ENCODE measurements at places on chromosomes 2 and 18. TPM values are rescaled to one million over a fixed set of nuclear protein-coding genes. Genes with fewer than 3 reads are reported as not detected.

- peak; percentile 95 for DNase-seq
Measured at GRCh38 chr2:19488009-19488691, 129.7 kb upstream of the OSR1 start.

DNA sequence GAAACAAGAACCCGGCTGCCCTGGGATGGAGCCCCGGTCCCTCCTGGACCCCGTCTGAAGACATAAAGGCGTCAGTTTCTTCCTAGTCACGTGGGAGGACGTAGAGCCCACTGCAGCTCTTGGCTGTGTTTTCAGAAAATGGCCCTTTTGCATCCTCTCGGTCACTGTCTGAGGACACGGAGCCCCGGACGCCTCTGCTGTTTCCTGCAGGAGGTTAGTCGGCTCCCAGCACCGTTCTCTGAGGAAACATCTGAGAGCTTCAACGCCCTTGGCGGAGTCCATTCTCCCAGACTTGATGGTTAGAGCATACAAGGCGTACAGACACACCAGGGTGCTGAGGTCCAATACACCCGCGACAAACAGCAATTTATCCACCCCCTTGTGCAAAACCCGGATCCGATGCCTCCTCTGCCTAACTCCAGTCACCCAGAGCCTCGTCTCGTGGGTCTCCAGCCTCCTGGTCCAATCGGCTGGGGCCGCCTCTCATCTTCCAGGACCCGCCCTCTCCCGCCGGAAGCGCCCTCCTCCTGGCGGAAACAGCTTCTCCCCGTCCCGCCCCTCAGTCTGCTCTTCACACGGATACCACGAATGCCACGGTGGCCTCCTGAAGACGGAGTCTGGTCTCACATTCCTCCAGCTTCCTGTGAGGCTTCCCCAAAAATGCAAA, 119.4 kb downstream of the TMEM18 start:
- DNase-seq: no peak

DNA sequence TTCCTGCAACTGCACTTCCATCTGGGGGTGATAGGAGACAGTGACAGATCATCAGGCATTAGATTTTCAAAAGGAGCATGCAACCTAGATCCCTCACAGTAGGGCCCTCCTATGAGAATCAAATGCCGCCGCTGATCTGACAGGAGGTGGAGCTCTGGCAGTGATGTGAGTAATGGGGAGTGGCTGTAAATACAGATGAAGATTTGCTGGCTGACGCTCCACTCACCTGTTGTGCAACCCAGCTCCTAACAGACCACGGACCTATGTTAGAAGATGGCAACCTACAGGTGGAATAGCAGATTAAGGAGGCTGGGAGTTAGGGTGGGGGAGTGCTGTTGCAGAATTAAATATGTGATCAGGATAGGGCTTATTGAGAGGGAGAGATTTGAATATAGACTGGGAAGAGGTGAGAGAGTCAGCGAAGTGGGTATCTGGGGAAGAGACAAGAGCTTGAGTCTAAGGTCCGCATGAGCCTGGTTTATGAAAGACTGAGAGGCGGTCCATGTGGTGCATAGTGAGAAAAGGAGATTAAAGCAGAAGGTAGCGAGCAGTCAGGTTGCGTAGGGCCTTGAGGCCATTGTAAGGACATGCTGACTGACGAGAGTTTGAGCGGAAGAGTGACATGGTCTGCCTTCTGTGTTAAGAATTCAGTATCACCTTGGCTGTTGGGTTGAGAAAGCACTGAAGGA, 31.3 kb upstream of the TOGARAM2 start:
- DNase-seq: no peak

DNA sequence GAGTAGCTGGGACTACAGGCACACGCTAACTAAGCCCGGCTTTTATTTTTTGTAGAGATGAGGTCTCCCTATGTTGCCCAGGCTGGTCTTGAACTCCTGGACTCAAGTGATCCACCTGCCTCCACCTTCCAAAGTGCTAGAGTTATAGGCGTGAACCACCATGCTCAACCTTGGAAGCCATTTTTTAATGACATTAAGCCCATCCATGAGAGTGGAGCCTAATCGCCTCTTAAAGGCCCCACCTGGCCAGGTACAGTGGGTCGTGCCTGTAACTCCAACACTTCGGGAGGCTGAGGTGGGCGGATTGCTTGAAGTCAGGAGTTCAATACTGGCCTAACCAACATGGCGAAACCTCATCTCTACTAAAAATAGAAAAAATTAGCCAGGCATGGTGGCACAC, 41.6 kb upstream of the TFCP2L1 start:
- no peak for DNase-seq

DNA sequence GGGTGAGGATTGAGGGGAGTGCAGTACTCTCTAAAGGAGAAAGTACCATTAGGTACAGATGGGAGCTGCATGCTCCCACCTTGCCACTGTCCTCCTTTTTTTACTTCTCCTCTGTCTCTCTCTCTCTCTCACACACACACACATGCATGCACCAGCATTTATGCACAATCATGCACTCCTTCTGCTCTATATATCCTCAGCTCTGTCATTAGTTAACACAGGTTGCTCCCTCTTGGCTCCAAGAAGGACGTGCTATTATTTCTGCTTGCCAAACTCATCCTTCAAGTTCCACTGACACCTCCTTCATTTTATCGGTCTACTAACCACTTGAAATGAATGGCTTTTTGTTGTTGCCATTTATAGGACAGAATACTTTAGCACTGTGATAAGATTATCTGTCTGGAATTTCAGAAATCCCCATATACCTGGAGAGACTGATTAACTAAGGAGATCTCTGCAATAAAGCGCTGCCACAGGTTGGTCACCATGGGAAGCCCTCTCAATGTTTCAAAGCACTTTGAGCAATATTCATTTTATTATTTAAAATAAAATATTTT, 178.5 kb upstream of the TRIB2 start:
- DNase-seq: no peak

DNA sequence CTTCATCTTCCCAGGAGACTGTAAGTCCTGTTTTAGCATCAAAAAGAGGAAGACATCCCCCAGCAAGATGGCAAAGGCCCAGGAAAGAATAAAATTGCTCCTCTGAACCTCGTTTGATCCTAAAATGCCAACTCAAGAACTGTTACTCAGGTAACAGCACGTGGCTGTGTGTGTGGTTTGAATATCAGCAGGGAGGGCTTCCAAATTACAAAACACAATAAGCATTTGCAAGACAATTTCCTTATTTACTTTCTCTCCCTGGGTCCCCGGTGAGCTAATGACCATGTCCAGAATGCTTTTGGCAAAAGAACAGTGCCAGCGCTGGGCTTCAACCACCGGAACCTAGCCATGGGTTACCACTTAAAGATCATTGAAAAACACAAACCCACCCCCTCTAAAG, 163.6 kb downstream of the C1D start:
- DNase-seq: no peak

GRCh38 chr2:231222318-231223000, 24.0 kb downstream of the ARMC9 start:
- no peak for DNase-seq

DNA sequence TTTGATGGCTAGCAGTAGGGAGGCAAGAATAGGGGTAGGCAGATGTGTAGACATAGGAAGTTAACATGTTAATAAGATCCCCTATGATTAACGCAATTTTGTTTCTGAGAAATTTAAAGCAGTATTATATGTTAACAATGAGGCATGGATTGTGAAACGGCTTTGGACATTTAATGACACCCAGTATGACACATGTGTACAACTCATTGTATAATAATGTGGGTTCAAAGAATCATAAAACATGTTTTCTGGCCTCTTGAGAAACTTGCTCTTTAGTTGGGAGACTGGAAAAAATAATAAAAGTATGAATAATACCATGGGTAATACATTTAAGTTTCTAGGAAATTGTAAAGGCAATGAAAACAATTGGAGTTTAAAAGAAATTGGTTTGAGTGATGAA, 332.1 kb upstream of the CDH20 start:
- no peak for DNase-seq

Gene RAB27B
- total RNA-seq: 2.2 TPM

- DNase-seq: no peak
Measured at GRCh38 chr2:26692897-26693849, 651 bp downstream of the KCNK3 start.

Gene VWC2L
- not detected for total RNA-seq

GRCh38 chr2:26598336-26598995, 42.7 kb downstream of the CIB4 start:
- no peak for DNase-seq

DNA sequence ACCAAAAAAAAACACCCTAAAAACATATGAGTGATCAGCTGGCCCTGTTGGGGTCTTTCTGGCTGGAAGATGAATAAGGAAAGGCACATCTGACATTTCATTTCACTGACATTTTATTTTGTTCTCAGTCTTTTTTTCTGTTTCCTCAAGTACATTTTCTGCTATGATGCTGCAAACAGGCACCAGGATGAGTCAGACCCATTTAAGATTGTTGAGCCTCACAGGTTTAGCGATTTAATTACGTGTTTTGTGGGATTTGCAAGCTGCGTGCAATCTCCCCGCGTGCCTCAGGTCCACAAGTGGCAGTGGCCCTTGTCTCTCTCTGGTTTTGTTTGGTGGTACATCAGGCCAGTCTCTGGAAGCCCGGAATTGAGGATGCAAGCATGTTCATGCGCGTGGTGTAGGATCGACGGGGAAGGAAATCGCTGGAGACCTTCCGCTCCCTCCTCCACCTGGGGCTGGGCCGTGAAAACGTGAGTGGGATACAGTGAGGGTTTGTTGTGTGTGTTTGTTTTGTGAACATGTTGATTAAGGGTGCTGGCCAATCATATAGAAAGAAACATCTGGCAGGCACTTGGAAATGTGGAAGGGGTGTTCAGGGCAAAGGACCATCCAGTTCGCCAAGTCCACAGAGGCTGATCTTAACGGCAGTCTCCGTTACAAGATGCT, 120.2 kb upstream of the ZNF516 start:
- no peak for DNase-seq

DNA sequence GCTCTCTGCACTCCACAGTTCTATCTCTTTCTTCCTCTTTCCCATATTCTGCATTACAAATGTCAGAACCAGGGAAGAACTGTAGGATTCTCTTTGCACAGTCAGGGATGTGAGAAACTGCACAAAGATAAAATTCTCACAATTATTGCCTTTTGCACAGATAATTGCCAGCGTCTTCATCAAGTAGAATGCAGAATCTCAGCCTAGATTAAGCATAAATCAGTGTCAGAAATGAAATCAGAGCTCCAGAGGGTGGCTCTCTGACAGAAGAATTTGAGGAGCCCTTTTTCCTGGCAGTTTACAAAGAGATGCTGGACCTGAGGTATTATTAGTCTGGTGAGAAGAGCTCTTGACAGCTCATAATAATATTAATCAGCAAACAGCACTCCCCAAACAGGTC, 173.1 kb downstream of the PTH2R start:
- no peak for DNase-seq

Gene ARHGAP25
- total RNA-seq: 0.27 TPM

DNA sequence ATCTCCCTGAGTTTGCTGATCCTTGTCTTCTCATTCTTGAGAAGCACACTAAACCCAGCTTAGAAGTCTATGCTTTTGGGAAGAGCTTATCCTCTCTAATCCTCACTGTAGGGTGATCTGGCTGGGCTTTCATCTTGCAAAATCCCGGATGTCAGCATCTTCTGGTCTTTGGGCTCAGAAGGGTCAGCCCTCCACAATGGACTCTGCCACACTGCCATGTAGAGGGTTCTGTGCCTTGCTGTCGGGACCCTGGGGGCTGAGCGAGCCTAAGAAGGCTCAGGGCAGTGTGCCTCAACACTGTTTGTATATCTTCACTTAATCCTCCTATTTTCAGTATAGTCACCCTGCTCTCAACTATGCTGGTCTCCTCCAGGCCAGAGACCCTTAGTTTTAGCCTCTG, 102.3 kb downstream of the TGIF1 start:
- DNase-seq: no peak

DNA sequence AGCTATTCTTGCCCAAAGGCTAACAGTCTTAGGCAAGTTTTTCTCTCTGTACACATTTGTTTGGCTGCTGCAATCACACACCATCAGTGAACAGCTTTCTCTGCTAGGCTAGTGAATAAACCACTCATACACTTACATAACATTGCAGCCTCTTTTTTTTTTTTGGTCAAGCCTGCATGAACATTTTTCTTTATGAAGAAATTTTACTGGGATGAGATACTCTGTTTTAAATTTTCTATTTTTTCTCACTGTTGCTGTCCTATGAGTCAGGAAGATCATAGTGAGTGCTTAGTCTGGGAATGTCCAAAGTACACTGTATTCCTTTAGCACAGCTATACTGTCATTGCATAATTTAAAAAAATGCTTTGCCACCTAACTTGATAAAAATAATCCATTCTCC, 58.5 kb downstream of the ROCK1 start:
- no peak for DNase-seq

GRCh38 chr18:26565514-26565913, 17.2 kb upstream of the KCTD1 start:
- no peak for DNase-seq

DNA sequence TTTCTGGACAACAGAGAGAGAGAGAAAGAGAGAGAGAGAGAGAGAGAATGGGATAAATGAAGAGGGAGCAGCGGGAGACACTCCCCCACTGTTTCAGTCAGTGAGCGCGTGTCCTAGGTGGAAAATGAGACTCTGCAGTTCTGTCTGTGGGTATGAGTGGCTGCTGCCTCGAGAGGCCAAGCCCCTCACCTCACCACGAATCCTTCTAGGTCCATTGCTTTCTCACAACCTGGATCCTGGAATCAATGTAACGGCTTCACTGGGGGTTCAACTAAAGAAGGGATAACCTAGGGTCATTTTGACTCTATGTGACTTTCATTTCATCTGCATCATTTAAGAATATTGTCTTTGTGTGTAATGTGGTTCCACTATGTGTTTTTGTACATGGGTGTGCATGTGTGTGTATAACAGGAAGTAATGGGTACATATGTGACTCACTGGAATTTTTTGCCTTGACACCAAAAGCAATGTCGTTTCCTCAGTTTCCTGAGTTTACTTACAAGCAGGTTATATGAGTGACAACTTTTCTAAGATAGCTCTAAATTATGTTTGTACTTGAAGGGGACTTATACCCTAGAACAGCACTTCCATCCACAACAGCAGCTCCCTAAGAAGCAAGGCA, 221.4 kb upstream of the TRIB2 start:
- DNase-seq: no peak

DNA sequence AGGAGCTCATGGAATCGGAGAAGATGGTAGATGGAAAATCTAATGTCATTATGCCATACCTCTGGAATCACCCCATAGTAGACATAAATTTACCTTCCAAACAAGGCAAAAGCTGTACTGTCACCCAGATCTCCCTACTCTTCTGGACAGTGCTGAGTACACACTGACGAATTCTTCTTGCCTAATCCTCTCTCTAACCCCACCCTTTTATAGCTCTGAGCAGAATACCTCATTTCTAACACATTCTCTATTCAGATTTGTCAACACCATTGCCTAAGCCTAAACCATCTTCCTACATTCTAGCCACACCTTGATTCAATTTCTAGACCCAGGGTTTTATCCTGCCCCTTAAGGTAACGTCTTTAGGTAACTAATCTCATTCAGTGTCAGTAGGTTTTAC, 321.0 kb upstream of the NRP2 start:
- DNase-seq: no peak
